ENCODE measurements at places on chromosomes 3 and 15. TPM values are rescaled to one million over a fixed set of nuclear protein-coding genes. Genes with fewer than 3 reads are reported as not detected.

The FAN1 gene
- 29.4 TPM for total RNA-seq

The WNT7A gene
- not detected for total RNA-seq

The SCAP gene
- 87.2 TPM for total RNA-seq

The PRTG gene
- total RNA-seq, result not detected

The VPS33B gene
- total RNA-seq, result 18.9 TPM

The SLC28A1 gene
- total RNA-seq, result not detected

The SLC9C1 gene
- total RNA-seq, result not detected

The MYH15 gene
- not detected for total RNA-seq

The SCG5 gene
- total RNA-seq, result 2.2 TPM

The MORC1 gene
- total RNA-seq, result not detected

The EFCAB12 gene
- total RNA-seq, result 0.40 TPM

The RPL15 gene
- 1,850 TPM for total RNA-seq

The MYO5A gene
- 19.8 TPM for total RNA-seq

The GOLGA8J gene
- total RNA-seq, result not detected

The PLSCR4 gene
- not detected for total RNA-seq

The IGF2BP2 gene
- 0.64 TPM for total RNA-seq

The POLG gene
- 134 TPM for total RNA-seq

The GOLGA6L7 gene
- not detected for total RNA-seq

The RHOV gene
- total RNA-seq, result 1.5 TPM

The CLEC3B gene
- not detected for total RNA-seq

The TGM4 gene
- total RNA-seq, result not detected

The MYRIP gene
- total RNA-seq, result not detected

The PRR20G gene
- total RNA-seq, result not detected

The APH1B gene
- total RNA-seq, result 3.7 TPM

The NOX5 gene
- total RNA-seq, result not detected

The PPM1L gene
- total RNA-seq, result 2.7 TPM

The CSPG5 gene
- 2.0 TPM for total RNA-seq

The ZNF592 gene
- total RNA-seq, result 30.6 TPM

The MYL3 gene
- total RNA-seq, result not detected

The RASGRP1 gene
- total RNA-seq, result 94.7 TPM

The PRSS50 gene
- total RNA-seq, result not detected

The SERPINI2 gene
- total RNA-seq, result not detected

The UBE2E2 gene
- 8.0 TPM for total RNA-seq

The MYEF2 gene
- total RNA-seq, result 24.2 TPM

The C3orf62 gene
- 8.0 TPM for total RNA-seq

The ARPIN gene
- total RNA-seq, result not detected

The ITIH3 gene
- not detected for total RNA-seq

The GP9 gene
- not detected for total RNA-seq

The HTD2 gene
- 9.7 TPM for total RNA-seq

The FMN1 gene
- total RNA-seq, result not detected

The ANAPC13 gene
- total RNA-seq, result 29.7 TPM

The CAMK2N2 gene
- 0.14 TPM for total RNA-seq

The IMPG2 gene
- total RNA-seq, result 0.05 TPM

The PLSCR2 gene
- not detected for total RNA-seq

The MUC13 gene
- total RNA-seq, result not detected

The RRP9 gene
- total RNA-seq, result 92.3 TPM

The HDC gene
- 2.7 TPM for total RNA-seq

The SNAPC5 gene
- 33.5 TPM for total RNA-seq

All from activated CD4-positive, alpha-beta T cell treated with anti-CD3 and anti-CD28 coated beads, Interleukin-2, amount 10 ng/mL, durations not matched to agents 24 days and 14 days (primary cell).